ENCODE measurements at places on chromosomes 6 and 20. TPM values are rescaled to one million over a fixed set of nuclear protein-coding genes. Genes with fewer than 3 reads are reported as not detected.
A peak's percentile ranks its signal among the peaks of the same experiment; 100 is the strongest.

The KIF25 gene
- not detected for total RNA-seq

GRCh38 chr20:55880361-55880760 lies 125.0 kb downstream of the CBLN4 start:
- no peak for DNase-seq

GRCh38 chr6:135129136-135129856 lies 51.8 kb upstream of the MYB start:
- DNase-seq, result no peak

DNA sequence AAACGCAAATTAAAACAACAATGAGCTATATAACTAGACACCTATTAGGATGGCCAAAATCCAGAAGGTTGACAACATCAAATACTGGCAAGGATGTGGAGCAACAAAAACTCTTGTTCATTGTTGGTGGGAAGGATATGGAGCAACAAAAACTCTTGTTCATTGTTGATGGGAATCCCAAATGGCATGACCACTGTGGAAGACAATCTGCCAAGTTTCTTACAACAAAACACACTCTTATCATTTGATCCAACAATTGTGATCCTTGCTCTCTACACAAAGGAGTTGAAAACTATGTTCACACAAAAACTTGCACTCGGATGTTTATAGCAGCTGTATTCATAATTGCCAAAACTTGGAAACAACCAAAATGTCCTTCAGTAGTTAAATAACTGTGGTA lies 61.8 kb upstream of the LAMA2 start:
- no peak for DNase-seq

The OSTM1 gene
- total RNA-seq, result 18.7 TPM

DNA sequence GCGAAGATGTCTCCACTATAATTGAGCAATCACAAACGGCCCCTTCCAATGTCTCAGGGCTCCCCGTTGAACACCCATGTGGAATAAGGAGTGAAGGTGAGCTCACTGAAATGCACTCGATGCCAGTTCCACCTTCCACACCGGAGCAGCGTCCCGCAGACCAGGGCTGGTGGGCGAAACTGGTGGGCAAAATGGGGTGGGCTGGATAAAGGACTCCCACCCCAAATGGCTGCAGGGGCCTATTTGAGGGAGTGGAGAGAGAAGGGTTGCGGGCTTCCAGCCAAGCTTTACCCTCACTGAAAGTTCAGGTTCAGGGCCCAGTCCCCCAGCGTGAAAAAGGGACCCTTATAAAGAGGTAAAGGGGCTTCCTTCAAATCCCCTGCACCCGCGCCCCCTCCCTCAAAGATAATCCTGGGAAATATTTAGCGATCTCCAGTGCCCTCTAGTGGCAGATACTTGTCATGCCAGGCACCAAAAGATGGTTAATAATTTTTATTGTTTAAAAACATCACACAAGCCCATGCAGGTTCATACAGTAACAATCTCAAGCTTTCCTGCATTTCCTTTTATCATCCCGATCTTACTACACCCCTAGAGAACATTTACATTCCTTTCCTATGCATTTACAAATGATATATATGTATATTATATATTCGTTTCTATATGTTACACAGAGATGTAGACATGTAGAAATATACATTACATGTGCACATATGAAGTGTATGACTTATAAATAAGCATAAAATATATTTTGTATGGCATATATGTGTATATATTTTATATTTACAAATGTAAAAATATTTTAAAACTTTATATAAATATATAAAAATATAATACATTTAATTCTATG lies 58.2 kb upstream of the NKX2-2 start:
- peak; percentile 28 for DNase-seq

- peak; percentile 62 for DNase-seq
Observed at GRCh38 chr20:36102809-36103596, 51.5 kb upstream of the EPB41L1 start.

The FRMD1 gene
- total RNA-seq, result 42.9 TPM

The TINAG gene
- total RNA-seq, result 2.2 TPM

The TRDN gene
- total RNA-seq, result not detected

DNA sequence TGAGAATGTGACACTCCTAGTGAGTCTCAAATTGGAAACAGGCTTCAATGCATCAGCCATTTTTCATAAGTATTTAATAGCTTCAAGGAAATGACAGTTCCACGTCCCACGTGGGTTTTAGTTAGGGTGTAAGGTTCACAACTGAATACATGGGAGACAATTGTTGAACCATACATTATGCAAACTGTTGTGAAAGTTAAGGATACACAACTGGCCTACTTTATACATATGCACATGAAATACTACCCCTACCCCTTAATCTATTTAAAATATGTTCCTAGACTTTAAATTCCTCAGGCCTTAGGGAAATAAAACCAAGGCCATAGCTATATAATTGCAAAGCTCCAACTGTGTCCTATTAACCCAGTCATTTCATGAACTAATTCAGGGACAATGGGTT lies 436.1 kb downstream of the BTBD3 start:
- no peak for DNase-seq

The FOXQ1 gene
- total RNA-seq, result 97.7 TPM

The TBXT gene
- total RNA-seq, result not detected

GRCh38 chr6:42197555-42198362 lies 3.0 kb upstream of the GUCA1B start:
- peak; percentile 4 for DNase-seq

DNA sequence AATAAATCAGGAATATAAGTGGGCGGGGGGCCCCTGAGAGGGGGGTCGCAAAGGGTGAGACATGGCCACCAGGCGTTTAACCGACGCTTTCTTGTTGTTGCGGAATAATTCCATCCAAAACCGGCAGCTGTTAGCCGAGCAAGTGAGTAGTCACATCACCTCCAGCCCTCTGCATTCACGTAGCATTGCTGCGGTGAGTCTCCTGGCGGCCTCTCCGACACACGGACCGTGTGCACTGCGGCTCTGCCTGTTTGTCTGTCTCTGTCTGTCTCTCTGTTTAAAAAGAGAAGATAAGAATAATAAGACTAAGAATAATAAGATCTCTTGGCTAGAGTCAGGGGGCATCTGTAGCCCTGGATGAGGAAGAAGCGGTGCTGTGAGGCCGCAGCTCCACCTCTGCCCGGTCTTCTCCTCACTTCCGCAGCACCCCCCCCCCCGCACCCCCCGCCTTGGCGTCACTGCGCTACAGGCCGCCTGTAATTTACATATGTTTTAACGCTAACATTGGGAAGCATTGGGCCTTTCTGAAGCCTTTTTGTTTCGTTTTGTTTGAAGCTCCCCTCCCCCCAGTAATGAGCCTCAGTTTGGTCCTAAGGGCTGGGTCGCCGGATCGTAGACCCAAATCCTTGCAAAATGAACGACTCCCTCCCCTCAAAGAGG lies 993 bp downstream of the STX16 start:
- peak; percentile 66 for DNase-seq

The PKHD1 gene
- 19.2 TPM for total RNA-seq

DNA sequence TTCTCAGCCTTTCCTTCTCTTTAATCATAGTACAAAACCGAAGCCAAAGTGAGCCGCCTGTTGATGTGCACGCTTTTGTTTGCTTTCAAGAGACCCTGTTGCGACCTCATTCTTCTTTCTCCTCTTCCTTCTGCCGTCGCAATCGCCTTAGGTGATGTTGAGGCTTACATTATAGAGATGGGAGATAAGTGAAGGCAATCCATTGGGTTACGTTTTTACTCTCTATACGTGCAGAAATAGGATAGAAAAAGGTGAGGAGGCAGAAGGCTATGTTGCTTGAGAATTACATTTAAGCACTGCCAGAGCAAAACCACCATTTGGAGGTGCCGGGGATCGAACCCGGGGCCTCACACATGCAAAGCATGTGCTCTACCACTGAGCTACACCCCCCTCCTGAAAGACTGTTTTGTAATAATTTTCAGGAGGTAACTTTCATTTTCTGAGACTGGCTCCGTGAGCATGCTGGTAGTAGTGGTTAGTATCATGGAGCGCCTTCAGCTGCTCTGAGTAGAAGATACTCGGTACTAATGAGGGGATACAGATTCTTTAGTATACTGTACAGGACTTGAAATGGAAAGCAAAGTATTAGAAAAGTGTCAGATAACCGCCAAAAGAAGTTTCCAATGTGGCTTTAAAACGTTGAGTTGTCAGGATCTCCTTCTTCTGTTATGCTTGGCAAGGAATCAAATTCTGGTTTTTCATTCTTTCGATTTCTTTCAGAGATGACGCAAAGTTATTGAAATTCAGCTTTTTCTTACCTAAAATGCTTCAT lies 165.6 kb downstream of the TRIM27 start:
- no peak for DNase-seq

The MCHR2 gene
- 0.37 TPM for total RNA-seq

Measured in stomach (tissue), 19 donors.